ENCODE measurements at places on chromosomes 1 and 21. TPM values are rescaled to one million over a fixed set of nuclear protein-coding genes. Genes with fewer than 3 reads are reported as not detected.

CBR3 gene
- 13.5 TPM for total RNA-seq

DNA sequence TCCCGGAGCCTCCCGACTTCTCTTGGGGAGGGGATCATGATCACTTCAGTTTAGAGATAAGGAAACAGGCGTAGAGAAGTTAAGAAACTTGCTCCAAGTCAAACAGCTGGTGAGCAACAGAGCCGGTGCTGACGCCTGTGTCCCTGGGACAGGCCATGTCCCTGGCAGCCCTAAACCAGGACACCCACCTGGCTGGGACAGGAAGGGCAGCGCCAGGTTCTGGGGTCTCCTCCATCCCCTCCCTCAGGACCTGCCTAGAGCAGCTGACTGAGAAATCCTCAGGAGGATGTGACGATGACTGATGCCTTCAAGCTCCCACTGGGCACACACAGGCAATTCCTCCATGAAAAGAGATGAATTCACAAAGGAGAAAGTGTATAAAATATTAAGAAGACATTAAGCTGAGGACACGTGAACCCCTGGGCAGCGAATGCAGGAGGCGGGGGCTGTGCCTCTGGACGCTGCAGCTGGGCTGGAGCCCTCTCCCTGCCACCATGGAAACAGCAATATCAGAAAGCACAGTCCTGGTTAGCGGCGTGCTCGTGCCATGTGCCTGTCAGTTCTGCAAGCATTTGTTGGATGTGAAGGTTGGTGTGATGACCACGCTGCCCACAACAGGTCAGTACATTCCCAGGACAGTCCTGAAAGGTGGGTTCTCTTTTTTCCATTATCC, 40.1 kb upstream of the C1orf174 start:
- DNase-seq, result no peak

GRCh38 chr1:32234792-32235191, 12.2 kb upstream of the FAM167B start:
- no peak for DNase-seq

DNA sequence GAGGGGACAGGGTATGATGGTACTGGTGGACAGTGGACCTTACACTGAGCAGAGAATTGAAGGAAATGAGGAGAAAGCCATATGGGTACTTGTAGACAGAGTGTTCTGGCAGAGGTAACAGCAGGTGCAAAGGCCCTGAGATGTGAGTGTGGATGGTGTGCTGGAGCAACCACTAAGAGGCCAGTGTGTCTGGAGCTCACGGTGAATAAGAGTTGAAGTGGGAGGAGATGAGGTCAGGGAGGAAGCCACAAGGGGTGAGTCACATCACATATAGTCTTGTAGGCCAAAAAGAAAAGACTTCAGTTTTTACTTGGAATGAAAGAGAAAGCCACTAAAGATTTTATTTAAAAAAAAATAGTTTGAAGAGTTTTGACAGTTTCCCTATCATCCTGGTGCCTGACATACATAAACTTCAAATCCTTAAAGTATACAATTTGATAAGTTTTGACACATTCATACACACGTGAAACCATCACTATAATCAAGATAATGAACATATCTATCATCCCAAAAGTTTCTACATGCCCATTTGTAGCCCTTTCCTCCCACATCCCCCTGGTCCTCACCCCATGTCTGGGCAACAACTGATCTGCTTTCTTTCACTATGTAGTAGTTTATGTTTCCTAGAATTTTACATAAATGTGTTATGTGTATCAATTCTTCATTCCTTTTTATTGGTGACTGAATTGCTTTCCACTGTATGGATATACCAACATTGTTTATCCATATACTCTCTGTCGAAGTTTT, 148.4 kb downstream of the GPATCH2 start:
- DNase-seq, result peak; percentile 89

- DNase-seq, result no peak
Measured at GRCh38 chr1:215557992-215558626, 9.0 kb upstream of the KCTD3 start.

Data from activated CD8-positive, alpha-beta T cell treated with anti-CD3 and anti-CD28 coated beads for 36 hours (primary cell).